Pancreas (tissue), 10 donors: ENCODE measurements at places on chromosomes 1 and 21. TPM values are rescaled to one million over a fixed set of nuclear protein-coding genes. Genes with fewer than 3 reads are reported as not detected.

The MCOLN2 gene
- 0.47 TPM for total RNA-seq

The CYP4Z1 gene
- not detected for total RNA-seq

The ACTRT2 gene
- total RNA-seq: not detected

The OR2AJ1 gene
- not detected for total RNA-seq

The ZMYND12 gene
- total RNA-seq: 1.3 TPM

The PSMB2 gene
- total RNA-seq: 24.2 TPM

The RHBDL2 gene
- total RNA-seq: 1.9 TPM

The BRDT gene
- total RNA-seq: not detected

The AMIGO1 gene
- total RNA-seq: 5.6 TPM

The SYNJ1 gene
- total RNA-seq: 4.3 TPM

The TMIGD3 gene
- total RNA-seq: not detected

The CYB561D1 gene
- 9.3 TPM for total RNA-seq

The OPRD1 gene
- total RNA-seq: 0.23 TPM

The PAQR6 gene
- total RNA-seq: 1.1 TPM

The GRIK1 gene
- total RNA-seq: not detected

DNA sequence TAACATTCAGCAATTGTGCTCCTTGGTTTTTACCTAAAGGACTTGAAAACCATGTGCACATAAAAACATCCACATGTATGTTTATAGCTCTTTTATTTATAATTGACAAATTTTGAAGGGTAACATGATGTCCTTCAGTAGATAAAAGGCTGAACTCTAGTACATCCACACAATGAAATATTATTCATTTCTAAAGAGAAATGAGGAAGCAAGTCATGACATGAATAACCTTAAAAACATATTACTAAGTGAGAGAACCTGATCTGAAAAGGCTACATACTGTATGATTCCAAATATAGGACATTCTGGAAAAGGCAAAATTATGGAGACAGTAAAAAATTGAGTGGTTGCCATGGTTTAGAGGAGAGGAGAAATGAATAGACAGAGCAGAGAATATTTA, 50.3 kb downstream of the DRAM2 start:
- no peak for DNase-seq

- no peak for DNase-seq
Observed at GRCh38 chr1:115829947-115830346, 11.0 kb downstream of the NHLH2 start.

- DNase-seq: no peak
Observed at GRCh38 chr1:243315893-243316292, 60.1 kb downstream of the SDCCAG8 start.

- no peak for DNase-seq
Observed at GRCh38 chr1:7680955-7681268, 90.2 kb upstream of the VAMP3 start.

DNA sequence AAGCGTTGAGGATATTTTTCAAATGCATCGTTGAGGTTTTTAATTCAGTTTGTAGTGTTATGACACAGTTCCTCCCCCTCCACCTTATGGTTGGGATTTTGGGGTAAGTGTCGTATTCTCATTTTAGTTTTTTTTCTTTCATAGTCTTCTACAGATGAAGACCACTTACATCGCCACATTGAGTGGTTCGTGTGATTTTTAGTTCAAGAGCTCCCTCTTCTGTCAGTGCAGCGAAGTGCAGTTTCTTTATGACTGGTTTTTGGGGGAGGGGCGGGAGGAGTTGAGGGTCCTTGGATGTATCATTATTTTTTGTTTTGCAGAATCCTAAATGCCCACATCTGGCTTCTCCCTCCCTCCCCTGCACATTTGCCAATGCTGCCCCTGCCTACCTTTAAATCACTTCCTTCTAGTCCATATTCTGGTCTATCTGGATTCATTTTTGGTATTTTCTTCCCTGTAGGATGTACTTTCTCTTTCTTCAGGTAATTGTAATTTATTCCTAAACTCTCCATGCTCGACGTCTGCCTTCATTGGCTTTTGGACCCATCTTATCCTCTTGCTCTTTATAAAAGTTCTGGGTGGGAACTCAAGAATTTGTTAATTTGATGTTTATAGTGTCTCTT, 433.1 kb downstream of the CAMTA1 start:
- peak; percentile 46 for DNase-seq

GRCh38 chr1:15022048-15022447, 131.5 kb upstream of the TMEM51 start:
- no peak for DNase-seq

DNA sequence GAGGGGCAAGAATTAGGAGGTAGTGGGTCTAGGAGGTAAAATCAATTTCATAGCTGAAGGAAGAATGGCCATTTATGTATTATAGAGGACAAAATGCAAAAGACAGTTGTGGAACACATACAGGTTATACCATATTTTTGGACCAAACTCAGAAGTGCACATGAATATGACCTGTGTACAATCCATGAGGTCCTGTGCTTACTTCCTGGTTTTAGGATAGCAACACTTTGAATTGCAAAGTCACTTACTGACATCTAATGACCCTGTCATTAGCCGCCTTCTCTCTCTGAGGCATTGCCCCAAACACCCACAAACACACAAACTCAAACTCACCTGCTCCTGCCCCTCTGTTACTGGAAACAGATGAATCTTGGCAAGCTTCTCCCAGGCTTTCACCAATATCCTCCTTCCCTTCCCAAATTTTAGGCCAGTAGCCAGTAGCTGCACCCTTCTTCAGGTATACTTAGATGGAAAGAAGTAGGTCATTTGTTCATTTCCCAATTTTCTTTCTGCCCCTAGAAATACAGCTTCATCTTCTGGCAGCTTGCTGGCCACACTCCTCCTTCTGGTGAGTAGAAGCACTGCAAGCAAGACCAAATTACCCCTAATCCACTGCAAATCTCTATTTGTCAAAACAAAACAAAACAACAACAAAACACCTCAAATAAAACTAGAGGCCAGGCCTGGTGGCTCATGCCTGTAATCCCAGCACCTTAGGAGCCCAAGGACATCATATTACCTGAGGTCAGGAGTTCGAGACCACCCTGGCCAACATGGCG, 13.7 kb upstream of the RPL5 start:
- DNase-seq: no peak

- no peak for DNase-seq
Observed at GRCh38 chr1:92326681-92327080, 27.8 kb downstream of the RPAP2 start.

DNA sequence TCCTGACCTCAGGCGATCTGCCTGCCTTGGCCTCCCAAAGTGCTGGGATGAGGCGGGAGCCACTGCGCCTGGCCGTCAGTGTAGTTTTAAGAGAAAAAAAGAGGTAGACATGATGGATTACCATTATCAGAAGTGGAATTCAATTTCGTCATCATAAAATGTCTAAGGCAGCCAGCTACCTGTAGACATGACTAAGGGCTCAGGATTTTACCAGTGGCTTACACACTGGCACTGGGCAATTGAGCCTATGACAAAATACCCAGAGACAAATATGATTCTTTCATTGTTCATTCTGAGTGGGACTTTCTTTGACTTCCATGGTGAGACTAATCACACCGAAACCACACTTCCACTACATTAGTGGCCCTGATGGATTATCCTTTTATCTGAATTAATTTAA, 181.5 kb downstream of the GABPA start:
- no peak for DNase-seq

DNA sequence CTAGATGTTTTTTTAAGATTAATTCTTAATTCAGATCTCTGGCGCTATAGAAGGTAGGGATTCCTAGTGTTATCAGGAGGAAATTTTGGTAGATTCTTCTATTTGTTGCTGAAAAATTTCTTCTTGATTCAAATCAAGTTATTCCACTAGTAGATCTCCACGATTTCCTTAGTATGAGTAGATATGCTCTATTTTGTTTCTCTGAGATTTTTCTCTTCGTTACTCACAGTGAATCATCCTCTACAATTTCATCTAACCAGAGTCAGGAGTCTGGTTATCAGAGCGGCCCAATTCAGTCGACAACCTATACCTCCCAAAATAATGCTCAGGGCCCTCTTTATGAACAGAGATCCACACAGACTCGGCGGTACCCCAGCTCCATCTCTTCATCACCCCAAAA, 18.8 kb upstream of the HAX1 start:
- DNase-seq: no peak

DNA sequence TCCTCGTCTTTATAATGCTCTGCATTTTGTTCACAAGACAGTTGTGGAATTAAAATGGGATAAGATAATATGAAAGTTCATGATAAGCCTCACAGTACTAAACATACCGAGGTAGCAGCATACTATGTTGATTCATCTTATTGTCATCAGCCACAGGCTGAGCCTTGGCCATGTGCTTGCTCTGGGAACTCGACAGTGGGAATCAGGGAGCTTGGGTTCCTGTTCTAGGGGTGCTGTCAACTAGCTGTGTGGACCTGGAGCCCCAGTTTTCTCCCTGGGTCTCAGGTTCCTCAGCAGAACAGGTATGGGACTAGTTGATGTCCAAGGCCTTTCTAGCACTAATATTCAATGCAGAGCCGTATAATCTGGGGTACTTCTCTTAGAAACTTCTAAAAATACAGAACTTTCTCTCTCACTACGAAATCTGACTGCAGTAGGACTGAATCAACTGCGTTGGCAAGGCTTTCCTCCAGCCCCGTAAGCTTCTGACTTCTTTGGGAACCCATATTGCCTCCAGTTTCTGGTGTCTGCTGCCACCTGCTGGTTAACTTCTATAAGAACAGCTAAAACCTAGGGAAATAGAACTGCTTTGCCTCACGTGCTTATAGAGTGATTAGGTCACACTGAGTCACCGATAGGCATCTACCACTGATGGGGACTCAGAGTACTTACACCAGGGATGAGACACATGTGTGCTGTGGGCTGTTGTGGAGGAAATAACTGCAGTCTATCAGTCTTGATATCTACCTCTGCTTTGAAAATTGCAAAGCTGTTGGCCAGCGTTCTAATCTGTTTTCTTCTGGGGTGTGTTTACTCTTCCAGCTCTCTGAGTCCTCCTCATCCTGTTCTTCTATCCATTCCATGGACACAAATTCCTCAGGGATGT, 110.9 kb downstream of the RGL1 start:
- peak; percentile 51 for DNase-seq

GRCh38 chr21:16773206-16773605, 739.6 kb upstream of the CXADR start:
- DNase-seq: no peak

DNA sequence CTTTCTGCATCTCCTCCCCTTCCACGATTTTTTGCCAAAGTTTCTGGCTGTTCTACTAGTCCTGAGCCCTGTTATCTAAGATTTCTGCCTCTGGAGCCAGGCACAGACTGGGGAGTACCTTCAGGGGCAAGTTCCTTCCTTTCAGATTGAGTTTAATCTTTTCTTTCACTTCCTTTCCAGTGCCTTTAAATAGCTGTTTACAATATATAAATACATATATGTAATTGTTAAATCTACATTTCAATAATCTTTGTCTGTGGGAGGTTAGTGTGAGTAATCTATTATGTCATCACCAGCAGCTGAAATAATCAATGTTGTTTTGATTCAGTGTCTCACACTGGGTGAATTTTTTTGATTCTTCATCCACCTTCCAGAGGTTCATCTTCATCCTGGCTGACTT, 31.8 kb downstream of the DIPK1A start:
- DNase-seq: no peak

DNA sequence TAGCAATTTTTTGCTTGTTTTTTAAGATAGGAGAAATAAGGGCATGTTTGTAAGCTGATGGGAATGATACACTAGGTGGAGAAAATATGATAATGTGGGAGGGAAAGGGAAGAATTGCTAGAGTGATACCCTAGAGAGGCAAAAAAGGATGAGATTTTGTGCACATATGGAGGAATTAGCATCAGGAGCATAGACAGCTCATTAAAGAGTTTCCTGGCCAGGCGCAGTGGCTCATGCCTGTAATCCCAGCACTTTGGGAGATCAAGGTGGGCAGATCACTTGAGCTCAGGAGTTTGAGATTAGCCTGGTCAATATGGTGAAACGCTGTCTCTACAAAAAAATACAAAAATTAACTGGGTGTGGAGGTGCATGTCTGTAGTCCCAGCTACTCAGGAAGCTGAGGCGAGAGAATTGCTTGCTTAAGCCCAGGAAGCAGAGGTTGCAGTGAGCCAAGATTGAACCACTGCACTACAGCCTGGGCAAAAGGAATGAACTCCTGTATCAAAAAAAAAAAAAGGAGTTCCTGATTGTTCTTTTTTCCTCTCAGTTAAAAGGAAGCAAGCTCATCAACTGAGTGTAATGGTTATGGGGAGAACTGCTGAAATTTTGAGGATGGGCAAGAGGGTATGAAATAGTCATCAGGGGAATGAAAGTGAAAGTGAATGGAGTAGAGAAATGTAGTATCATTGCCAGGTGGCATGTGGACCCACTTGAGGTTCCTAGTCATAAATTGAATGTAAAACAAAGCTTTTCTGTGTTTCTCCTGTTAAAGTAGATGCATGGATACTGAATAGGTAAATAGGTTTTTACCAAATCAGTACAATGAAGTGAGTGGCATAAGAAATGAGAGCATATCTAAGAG, 35.5 kb downstream of the SH3GLB1 start:
- DNase-seq: no peak
